B cell (primary cell): ENCODE measurements at places on chromosomes 5 and 9.

GRCh38 chr9:82149501-82149946 lies 161.0 kb downstream of the SPATA31D1 start:
- no peak for DNase-seq

DNA sequence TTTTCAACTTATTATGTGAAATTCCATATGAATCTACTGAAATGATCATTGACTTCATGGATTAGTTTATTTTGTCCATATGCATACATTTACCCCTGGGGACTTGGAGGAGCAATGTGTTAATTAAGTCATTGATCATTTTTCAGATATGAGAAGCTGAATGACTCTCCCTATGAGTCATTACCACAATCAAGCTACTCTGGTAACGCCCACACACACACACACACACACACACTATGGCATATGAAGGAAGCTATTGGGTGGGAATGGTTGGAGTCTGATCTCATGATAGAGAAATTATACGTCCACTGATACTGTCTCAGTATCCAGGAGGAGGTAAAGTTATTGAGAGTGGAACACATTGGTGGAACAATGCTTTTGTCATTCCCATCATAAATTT lies 528.9 kb downstream of the AGTPBP1 start:
- DNase-seq: no peak

GRCh38 chr5:53069626-53070025 lies 39.9 kb downstream of the MOCS2 start:
- no peak for DNase-seq

- no peak for DNase-seq
These were observed 118.4 kb downstream of the NXNL2 start for GRCh38 chr9:88653406-88653805.

GRCh38 chr5:74949976-74950375 lies 83.8 kb upstream of the FAM169A start:
- DNase-seq: no peak

DNA sequence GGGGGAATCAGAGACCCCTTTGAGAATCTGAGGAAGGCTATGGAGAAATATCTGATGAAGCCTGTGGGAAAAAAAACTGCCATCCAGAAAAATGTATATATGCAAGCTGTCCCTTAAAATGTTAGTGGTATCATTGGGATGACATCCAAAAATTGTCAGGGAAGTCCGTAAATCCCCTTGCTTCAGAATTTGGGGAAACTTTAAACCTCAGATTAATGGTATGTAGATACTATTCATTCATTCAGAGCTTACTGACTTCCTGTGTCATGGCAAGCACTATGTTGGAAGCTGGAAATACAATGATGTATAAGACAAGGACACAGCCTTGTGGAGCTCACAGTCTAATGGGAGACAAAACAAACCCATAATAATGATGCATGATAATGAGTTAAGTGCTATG lies 10.9 kb upstream of the MOB3B start:
- no peak for DNase-seq

DNA sequence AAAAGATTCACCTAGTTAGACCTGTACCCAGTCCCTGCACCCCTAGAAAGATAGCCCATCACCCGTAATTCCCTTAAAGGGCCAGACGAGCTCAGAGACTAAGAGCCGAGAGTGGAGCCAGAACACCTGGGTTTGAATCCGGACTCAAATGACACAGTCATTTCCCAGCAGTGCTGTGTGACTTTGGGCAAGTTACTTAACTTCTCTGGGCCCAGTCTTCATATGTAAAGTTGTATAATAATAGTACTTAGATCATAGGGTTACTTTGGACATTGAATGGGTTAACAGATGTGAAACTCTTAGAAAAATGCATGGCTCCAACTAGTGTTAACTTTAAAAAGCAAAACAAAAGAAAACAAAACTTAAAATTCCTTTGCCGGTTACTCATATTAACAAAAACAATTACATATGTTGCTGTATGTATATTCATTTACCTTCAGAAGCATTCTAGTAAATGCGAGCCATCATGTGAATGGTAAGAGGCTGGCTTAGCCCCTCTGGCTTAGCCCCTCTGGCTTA lies 40.4 kb upstream of the RASGRF2 start:
- DNase-seq: no peak

DNA sequence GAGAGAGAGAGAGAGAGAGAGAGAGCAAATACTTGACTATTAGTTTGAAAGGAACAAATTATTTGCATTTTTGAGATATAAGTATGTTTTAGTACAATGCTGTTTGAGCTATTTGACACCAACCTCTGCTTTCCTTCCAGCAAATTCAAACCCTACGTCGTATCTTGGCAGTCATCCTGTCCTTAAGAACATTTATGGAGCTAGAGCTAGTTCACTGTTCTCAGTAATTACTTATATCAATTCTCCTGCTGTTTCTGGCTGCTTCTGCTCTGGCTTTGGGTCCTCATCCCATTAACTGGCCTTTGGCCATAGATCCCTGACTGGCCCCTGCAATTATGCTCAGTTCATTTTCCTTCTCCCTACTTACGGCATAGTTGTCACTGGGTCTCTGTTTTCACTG lies 19.9 kb upstream of the ERAP2 start:
- no peak for DNase-seq

- no peak for DNase-seq
These were observed 11.5 kb upstream of the SPATA24 start for GRCh38 chr5:139415221-139415861.

DNA sequence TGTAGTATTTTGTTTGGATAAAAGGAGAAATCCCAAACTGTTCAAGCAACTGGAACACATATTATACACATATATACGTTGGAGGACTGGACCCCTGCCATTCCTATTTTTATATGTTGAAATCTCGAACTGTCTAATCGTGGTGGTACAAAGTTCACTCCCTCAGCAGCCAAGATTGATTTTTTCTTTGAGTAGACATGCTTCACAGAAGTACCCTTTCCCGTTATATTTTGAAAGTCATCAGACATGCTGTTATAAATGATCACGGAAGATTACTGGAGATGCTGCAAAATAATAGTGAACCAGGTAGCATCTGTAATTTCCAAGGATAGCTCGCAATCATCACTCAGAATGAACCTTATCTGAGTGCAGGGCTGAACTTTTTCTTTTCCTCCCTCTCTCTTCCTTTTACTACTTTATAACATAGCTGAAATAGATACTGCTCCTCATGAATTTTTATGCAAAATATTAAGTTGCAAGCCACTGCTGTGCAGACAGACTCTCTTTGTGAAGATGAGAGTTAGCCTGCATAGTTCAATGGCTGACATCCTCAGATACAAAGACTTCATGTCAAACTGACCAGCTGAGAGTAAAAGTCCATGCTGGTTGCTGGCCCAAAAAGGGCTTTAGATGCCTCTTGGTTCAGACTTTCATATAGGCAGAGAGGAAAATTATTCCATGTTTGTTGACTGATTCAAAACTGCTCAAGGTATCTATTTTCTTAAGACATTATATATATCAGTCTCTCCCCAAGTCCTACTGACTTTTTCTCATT lies 451.9 kb downstream of the TMEM38B start:
- no peak for DNase-seq

- DNase-seq: no peak
These were observed 2.8 kb downstream of the ST8SIA4 start for GRCh38 chr5:100900142-100900795.

GRCh38 chr5:148913493-148913892 lies 87.1 kb downstream of the ADRB2 start:
- no peak for DNase-seq

DNA sequence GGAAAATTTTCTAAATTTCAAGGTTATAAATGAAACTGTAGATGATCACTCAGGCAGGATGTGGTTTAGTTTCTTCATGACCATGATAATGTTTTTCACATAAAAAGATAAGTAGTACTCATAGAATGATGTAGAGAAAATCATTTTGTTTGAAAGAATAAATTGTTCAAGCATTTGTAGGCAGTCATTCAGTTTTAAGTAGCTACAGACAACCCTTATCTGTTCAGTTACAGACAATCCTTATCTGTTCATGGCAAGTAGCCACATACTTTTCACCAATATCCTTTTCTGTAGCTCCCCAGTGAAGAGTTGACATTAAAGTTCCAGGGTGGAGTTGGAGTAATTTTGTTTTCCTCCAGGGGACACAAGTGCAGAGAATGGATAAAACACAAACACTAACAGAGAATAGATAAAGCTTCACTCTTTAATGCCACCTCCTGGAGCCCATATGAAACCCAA lies 278.1 kb upstream of the TNC start:
- no peak for DNase-seq
